ENCODE measurements at places on chromosomes 11 and 22.

GRCh38 chr11:82559609-82560008, 174.1 kb downstream of the FAM181B start:
- no peak for DNase-seq

DNA sequence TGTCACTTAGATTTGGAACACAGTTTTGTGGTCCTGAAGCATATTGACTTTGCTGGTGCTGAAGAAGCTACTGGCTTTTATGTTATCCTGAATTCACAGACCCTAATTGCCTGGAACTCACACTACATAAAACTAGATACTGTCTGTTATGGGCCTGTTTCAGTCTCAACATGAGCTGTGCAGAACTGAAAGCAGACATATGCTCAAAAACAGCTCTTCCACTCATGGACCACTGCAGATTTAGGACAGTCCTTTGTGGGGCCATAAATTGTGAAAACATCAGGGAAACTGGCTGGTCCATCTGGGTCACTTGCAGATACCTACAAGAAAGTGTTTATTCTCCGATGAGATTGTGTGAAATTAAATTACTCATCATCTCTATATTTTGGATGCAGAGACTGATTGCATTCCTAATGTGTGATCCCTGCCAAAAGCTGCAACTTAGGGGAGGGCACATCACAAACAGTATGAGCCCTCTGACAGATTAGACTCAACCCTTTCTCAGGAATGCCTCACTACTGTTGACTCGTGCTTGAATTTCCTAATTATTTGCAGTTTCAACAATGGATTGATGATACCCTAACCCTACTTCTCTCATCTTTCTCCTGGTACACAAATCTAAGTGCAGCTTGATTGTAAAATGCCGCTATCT, 10.2 kb upstream of the CLNS1A start:
- peak; percentile 19 for DNase-seq

GRCh38 chr22:50016988-50017700, 4.6 kb upstream of the IL17REL start:
- no peak for DNase-seq

- peak; percentile 31 for DNase-seq
These were observed 15.4 kb downstream of the FAM181B start for GRCh38 chr11:82718307-82718706.

GRCh38 chr11:19059833-19060232, 684 bp downstream of the MRGPRX2 start:
- DNase-seq, result no peak

Data from fibroblast of skin of abdomen (primary cell).